ENCODE measurements at places on chromosomes 12 and 14. TPM values are rescaled to one million over a fixed set of nuclear protein-coding genes. Genes with fewer than 3 reads are reported as not detected.

GRCh38 chr14:102050625-102051024, 36.2 kb downstream of the HSP90AA1 start:
- no peak overlapping the region for H3K4me3 ChIP-seq
- H3K27me3 ChIP-seq: no peaks in the 10 kb centered on the region
- no peak for DNase-seq
- H3K4me1 ChIP-seq: no peaks in the 10 kb centered on the region
- H3K36me3 ChIP-seq: peaks cover 19% of the 10 kb centered on the region

GRCh38 chr12:41162461-41162860, 25.7 kb upstream of the PDZRN4 start:
- H3K4me1 ChIP-seq: no peaks in the 10 kb centered on the region
- no peak for DNase-seq
- H3K4me3 ChIP-seq: no peak overlapping the region
- H3K27me3 ChIP-seq: no peaks in the 10 kb centered on the region

GRCh38 chr14:23444314-23444713, 8.9 kb upstream of the MYH7 start:
- no peak overlapping the region for H3K27ac ChIP-seq
- H3K4me3 ChIP-seq: no peak overlapping the region
- H3K4me1 ChIP-seq: peaks cover 12% of the 10 kb centered on the region
- no peak for DNase-seq
- no peaks in the 10 kb centered on the region for H3K36me3 ChIP-seq

GRCh38 chr12:102992720-102993119, 35.2 kb downstream of the ASCL1 start:
- DNase-seq: no peak
- no peaks in the 10 kb centered on the region for H3K36me3 ChIP-seq
- peaks cover 2% of the 10 kb centered on the region for H3K27me3 ChIP-seq
- H3K4me3 ChIP-seq: no peak overlapping the region
- no peak overlapping the region for H3K27ac ChIP-seq

- H3K36me3 ChIP-seq: no peaks in the 10 kb centered on the region
- DNase-seq: no peak
- no peak overlapping the region for H3K4me3 ChIP-seq
- no peaks in the 10 kb centered on the region for H3K27me3 ChIP-seq
- no peak overlapping the region for H3K27ac ChIP-seq
Measured at GRCh38 chr14:35375558-35376025, 29.0 kb downstream of the NFKBIA start.

- peaks cover 4% of the 10 kb centered on the region for H3K4me1 ChIP-seq
- no peak overlapping the region for H3K27ac ChIP-seq
- H3K27me3 ChIP-seq: peaks cover 25% of the 10 kb centered on the region
- H3K4me3 ChIP-seq: no peak overlapping the region
- H3K36me3 ChIP-seq: peaks cover 6% of the 10 kb centered on the region
Measured at GRCh38 chr14:103273745-103274615, 60.1 kb upstream of the EIF5 start.

DNA sequence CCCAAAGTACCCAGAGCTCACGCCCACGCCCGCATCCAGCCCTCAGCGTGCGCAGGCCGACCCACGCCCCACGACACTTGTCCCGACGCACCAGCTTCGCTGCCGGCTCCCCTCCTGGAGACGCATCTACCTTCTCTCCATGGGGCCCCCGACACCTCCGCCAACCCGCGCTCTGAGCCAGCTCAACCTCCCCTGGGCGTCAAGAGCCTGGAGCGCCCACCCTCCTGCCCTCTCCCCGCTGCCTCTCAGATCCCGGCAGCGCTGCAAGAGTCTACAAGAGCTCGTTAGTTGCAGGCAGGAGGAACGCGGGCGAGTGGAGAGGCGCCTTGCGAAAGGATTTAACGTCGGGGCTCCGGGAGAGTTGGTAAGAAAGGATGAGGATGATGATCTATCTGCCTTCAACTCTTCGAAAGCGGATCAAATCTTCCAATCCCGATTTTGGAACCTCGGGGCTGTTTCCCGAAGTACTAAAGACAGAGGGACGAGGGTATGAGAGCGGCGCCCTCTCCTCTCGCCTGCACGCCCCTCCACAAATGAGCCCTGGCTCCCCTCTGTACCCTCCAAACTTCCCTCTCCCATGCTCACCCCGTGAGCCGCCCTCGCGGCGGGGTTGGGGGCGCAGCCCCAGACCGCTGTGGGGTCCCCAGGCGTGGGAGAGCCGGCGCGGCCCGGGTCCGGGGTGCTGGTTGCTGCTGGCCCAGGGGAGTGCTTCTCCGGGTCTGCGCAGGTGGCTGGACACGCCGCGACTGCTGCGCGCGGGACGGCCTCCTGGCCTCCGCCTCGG, 979 bp downstream of the LTBP2 start:
- H3K27ac ChIP-seq: no peak overlapping the region
- no peak for DNase-seq
- peaks cover 15% of the 10 kb centered on the region for H3K4me1 ChIP-seq
- H3K27me3 ChIP-seq: peaks cover 60% of the 10 kb centered on the region
- peak overlapping the region; percentile 61 for H3K4me3 ChIP-seq
- no peaks in the 10 kb centered on the region for H3K36me3 ChIP-seq

- DNase-seq: no peak
- H3K4me1 ChIP-seq: no peaks in the 10 kb centered on the region
- peaks cover 9% of the 10 kb centered on the region for H3K36me3 ChIP-seq
- H3K4me3 ChIP-seq: no peak overlapping the region
Measured at GRCh38 chr14:65045006-65045405, 57.3 kb downstream of the MAX start.

GRCh38 chr12:56987551-56988053, 18.7 kb downstream of the ZBTB39 start:
- H3K36me3 ChIP-seq: no peaks in the 10 kb centered on the region
- H3K27me3 ChIP-seq: peaks cover 4% of the 10 kb centered on the region
- no peak overlapping the region for H3K4me3 ChIP-seq
- H3K4me1 ChIP-seq: no peaks in the 10 kb centered on the region
- peak overlapping the region; percentile 5 for H3K27ac ChIP-seq

DNA sequence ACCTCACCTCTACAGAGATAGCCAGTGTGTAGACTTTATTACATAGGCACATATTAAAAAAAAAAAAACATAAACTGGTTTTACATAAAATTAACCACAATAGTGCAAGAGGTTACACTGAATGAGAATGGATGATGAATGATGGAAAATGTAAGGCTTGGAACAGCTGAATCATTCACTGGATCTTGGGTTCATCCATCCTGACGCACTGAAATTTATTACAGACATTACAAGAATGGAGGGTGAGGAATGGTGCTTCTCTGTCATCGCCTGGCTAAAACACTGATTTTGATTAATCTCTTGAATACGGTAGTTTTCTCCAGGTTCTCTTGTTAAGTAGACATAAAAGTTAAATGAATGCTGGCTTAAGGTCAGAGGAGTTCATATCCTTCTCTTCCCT, 40.0 kb upstream of the GTF2A1 start:
- no peak for DNase-seq
- H3K4me1 ChIP-seq: peaks cover 28% of the 10 kb centered on the region
- peaks cover 4% of the 10 kb centered on the region for H3K36me3 ChIP-seq
- H3K27ac ChIP-seq: no peak overlapping the region
- H3K4me3 ChIP-seq: no peak overlapping the region

GRCh38 chr14:50772412-50772811, 58.5 kb downstream of the NIN start:
- H3K4me1 ChIP-seq: peaks cover 10% of the 10 kb centered on the region
- H3K27ac ChIP-seq: no peak overlapping the region
- DNase-seq: no peak
- H3K27me3 ChIP-seq: no peaks in the 10 kb centered on the region
- H3K4me3 ChIP-seq: no peak overlapping the region

GRCh38 chr14:94562022-94562421, 780 bp downstream of the SERPINA4 start:
- DNase-seq: no peak
- no peaks in the 10 kb centered on the region for H3K27me3 ChIP-seq
- H3K36me3 ChIP-seq: no peaks in the 10 kb centered on the region
- no peak overlapping the region for H3K27ac ChIP-seq

DNA sequence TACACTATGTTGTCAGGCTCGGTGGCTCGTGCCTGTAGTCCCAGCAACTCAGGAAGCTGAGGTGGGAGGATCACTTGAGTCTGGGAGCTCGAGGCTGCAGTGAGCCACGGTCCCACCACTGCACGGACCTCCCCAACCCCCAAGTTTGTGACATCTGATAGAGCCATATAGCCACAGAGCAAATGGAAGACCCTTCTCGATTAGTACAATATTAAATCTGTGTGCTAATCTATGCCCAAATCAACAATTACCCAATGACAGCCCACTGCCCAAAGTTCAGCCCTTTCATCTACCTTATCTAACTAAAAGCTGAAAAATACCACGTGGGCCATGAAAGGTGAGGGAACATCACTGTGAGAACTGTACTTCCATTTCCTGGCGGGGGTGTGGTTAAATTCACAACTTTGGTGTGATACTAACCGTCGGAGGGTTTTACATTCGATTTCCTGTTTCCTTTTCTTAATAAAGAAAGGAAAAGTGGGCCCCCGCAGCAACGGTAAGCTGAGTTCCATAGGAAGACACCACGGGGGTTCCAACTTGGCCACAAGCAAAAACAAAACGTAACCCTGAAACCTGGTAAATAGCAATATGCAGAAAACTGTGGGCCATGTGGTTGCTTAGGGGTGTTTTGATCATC, 31.2 kb upstream of the FOS start:
- no peaks in the 10 kb centered on the region for H3K36me3 ChIP-seq
- DNase-seq: no peak
- no peak overlapping the region for H3K4me3 ChIP-seq

GRCh38 chr12:56190695-56191155, 1.4 kb upstream of the SMARCC2 start:
- peak overlapping the region; percentile 100 for H3K4me3 ChIP-seq
- DNase-seq: peak; percentile 8
- H3K36me3 ChIP-seq: peaks cover 15% of the 10 kb centered on the region

DNA sequence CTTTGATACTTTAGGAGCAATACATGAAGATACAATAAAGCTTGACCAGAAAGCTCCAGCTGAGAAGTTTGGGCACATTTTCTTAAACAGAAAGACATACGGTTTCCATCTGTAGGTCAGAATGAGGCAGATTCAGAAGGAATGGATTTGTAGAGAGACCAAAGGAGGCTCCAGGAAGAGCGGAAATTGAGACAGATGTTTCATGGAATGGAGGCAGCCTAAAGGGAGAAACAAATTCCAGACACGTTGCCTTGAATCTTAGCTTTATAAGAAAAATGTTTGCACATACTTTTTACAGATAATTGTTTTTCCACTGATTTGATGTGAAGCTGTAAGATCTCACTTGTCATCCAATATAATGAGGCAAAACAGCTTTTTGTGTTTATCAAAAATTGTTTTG, 24.8 kb downstream of the EPYC start:
- H3K27ac ChIP-seq: no peak overlapping the region
- no peak for DNase-seq
- H3K27me3 ChIP-seq: no peaks in the 10 kb centered on the region
- H3K4me1 ChIP-seq: peaks cover 7% of the 10 kb centered on the region

The LHX5 gene
- total RNA-seq: 1.8 TPM

The ZNF410 gene
- total RNA-seq: 50.5 TPM

The POMT2 gene
- 46.8 TPM for total RNA-seq

The ZDHHC22 gene
- total RNA-seq: 5.9 TPM

The TAS2R7 gene
- total RNA-seq: 0.21 TPM

The B4GALNT3 gene
- total RNA-seq: 2.6 TPM

The ABHD12B gene
- total RNA-seq: 0.73 TPM

The TEX52 gene
- total RNA-seq: not detected

The TMEM121 gene
- 12.3 TPM for total RNA-seq

The KIF5A gene
- 16.9 TPM for total RNA-seq

Measured in neural crest cell (in vitro differentiated cells).